ENCODE measurements at places on chromosomes 2 and 18.

GRCh38 chr2:173869244-173870229, 95.6 kb downstream of the SP3 start:
- DNase-seq: no peak

DNA sequence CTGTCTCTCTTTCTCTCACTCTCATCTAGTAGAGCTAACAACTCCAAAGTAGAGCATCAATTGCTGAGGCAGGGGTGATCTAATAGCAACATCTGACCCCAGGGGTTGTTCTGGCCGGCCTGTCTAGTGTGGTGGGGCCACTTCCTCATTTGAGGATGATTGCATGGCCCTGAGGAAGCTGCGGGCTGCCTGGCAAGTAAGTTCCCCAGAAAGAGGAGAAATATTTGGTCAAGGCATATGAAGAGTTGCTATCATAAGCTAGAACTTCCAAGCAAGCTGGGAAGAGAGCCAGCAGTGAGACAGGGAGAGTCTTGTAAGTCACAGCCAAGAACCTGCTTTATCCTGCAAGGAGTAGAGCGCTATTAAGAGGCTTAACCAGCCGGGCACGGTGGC, 50.8 kb upstream of the TMEM87B start:
- DNase-seq: no peak

DNA sequence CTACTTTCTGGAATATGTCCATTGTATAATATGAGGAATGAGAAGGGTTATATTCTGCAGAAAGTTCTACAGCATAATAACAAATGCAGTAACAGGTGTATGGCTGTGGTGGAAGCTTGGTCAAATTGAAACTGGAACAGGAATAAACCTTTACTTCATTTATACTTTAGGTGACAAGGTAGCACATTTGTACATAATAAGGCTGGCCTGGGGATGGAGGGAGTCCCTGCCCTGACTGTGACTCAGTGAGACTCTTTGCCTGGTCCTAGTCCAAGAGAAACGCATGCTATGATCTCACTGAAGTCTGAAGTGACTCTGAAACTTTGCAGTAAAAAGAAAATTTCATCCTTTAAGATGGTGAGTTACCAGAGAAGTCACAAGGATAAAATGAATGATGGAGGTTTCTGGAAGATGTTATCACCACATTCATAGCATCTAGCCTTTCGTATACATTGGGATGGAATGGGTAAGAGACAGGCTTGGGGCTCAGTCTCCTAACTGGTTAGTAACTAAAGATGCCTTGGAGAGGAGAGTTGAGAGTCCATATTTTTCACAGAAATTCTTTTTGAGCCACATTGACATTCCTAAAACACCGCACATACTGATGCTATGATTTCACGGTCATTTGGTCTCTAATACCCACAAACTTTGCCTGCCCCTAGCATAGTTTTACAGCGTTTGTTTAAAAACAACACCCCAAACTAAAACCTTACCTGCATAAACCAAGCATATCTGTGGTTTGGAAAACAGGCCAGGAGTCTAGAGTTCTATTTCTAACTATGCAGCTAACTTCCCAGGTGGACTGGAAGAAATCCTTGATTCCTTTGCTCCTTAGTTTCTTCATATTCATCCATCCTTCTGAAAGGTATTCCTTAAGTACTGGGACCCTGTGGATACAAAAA, 42.4 kb upstream of the NABP1 start:
- DNase-seq: peak; percentile 34

- DNase-seq: peak; percentile 11
Observed at GRCh38 chr2:128315829-128316776, 2.6 kb downstream of the HS6ST1 start.

DNA sequence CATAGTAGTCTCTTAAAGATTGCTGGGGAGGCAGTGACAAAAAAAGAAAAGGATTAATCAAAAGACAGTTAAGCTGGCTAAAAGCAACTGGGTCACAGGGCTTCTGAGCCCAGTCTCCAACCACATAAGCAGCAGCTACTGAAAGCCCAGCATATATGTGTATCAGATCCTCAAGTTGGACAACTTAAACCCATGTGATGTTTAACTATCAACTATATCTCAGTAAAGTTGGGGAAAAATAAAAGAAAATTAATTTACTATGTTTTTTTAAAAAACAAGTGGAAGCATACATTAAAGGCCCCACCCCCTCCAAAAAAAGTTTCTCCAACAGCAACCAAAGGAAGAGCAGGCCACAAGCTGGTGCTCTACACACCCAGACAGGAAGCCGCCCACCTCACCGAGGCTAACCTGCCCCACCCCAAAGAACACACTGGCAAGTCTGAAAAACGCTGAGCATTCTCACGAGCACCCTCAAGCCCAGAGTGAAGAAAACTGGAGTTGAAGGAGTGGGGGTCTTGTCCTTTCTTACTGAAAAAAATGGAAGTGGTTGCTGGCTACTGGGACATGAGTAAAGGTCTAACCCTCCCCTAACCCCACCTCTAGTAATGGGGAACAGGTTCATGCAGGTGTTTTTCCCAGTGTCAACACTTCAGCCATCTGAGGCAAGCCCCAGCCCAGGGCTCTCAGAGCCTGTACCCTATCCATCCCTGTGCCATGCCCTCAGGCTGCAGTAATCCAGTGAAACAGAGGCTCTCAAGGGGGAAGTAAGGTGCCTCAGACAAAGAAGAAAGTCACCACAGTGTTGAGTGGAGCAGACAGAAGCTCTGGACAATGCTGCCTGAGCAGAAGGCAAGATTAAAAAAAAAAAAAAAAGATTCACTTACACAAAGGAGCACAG, 106.3 kb downstream of the GYPC start:
- peak; percentile 43 for DNase-seq

GRCh38 chr2:169509298-169509885, at the start of gene KLHL41:
Gene KLHL41 (plus strand): TSS chr2:169509702. CDS start chr2:169509779, 77 bp downstream.
- DNase-seq: no peak

GRCh38 chr2:27545348-27546141, 37.3 kb upstream of the ZNF512 start:
- no peak for DNase-seq

GRCh38 chr2:196247114-196247975, 76.0 kb upstream of the STK17B start:
- DNase-seq: no peak

GRCh38 chr2:182763311-182763912, 47.4 kb downstream of the DNAJC10 start:
- DNase-seq: no peak

DNA sequence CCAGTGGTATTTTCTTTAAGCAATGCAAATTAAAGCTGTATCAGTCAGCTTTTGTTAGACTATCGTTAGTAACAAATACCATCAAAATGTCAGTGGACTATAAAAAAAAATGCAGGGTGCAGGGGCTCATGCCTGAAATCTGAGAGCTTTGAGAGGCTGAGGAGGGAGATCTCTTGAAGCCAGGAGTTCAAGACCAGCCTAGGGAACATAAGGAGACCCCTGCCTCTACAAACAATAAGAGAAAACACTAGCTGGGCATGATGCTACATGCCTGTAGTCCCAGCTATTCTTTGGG, 253.7 kb downstream of the MYCN start:
- DNase-seq: no peak

- DNase-seq: no peak
Observed at GRCh38 chr2:20562540-20563225, 88.2 kb downstream of the HS1BP3 start.

- peak; percentile 90 for DNase-seq
Observed at GRCh38 chr18:9017167-9017904, 85.2 kb upstream of the NDUFV2 start.

GRCh38 chr2:213066443-213066743, 85.0 kb downstream of the IKZF2 start:
- DNase-seq: no peak

- DNase-seq: no peak
Observed at GRCh38 chr2:95166065-95166763, 605 bp downstream of the ZNF2 start.

DNA sequence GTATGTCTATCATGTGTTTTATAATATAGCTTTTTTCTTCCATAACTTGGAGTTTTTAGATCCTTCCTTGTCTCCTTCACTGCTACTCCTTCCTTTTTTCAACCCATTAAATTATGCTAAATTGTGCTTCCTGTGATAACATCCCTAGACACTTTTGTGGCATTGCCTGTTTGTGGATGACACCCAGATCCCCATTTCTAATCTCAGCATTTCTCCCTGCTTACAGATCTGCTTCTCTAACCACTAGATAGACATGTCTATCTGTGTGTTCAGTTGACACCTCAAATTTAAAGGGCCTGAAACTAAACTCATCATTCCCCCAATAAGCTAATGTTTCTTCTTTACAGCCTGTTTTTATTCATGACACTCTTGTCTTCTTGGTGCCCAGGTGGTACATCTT, 244.8 kb downstream of the BABAM2 start:
- no peak for DNase-seq

DNA sequence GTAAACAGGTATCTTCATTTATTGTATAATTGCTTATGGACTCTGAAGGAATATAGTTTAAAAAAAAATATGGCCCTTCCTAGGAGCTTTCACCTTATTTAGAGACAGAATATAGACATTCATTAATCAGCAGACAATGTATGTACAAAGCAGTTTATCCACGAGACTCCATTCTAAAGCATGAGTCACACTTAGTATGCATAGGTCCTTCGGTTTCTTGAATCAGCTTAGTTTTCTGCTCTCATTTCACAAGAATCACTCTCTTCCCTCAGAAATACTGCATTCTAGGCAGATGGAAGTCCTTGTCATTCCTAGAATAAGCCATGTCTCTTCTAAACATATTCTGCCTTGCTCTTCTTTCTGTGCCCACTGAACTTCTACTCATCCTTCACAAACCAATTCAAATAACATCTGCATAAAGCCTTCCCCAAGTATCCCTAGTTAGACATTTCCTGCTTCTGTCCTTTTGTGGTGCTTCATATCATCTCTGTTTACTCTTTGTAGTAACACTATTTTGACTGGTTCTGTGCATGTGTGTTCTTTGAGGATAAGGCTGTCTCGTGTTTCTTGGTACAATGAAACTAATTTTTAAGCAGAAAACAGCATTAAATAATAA, 84.5 kb downstream of the PTRHD1 start:
- DNase-seq: no peak

- no peak for DNase-seq
Observed at GRCh38 chr18:57188851-57189557, 42.1 kb downstream of the BOD1L2 start.

DNA sequence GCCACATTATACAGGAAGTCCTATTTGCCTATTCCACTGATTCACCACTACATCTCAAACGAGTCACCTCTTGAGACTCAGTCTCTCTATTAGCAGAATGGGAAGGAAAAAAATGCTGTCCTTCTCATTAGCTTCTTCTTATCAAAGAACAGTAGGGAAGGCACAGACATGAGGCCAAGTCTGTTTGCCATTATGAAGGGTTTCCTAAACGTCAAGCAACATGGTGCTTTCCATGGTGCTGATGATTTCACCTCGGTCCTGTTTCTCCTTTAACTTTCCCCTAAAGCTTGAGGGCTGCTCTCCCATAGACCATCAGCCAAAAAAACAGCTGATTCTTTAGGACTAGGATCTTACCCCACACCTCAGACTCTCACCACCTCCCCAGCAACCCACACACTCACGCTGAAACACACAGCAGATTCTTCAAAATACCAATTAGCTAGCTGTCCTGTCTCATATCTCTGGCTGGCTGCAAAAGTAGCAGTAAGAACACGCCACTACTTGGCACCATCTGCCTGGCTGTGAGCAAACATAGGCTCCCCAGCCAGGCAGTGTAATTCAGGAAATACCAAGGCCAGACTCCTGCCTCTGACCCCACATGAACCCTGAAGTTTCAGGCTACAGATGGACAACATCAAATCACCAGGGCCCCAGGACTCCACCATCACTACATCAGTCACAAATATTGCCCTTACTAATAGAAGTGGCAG, 30.5 kb downstream of the GALNT14 start:
- DNase-seq: no peak

DNA sequence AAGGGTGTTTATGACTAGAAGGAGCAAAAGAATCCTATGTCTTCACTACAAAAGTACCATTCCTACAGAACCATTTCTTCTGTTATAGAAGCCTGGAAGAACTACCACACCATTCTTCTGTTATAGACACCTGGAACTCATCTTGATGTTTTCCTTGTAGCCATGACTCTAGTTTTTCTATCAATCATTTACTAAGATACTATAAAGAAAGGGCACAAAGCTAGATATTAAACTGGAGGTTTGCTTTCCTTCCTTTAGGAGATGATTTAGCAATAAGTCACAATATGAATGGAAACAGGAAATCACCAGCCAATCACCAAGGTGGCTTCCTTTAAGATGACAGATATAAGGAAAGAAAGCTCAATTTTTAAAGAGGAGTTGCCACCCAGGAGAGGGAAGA, 100.3 kb upstream of the NEUROD1 start:
- DNase-seq: no peak

GRCh38 chr2:113233593-113234550, 44.8 kb downstream of the PAX8 start:
- peak; percentile 34 for DNase-seq

DNA sequence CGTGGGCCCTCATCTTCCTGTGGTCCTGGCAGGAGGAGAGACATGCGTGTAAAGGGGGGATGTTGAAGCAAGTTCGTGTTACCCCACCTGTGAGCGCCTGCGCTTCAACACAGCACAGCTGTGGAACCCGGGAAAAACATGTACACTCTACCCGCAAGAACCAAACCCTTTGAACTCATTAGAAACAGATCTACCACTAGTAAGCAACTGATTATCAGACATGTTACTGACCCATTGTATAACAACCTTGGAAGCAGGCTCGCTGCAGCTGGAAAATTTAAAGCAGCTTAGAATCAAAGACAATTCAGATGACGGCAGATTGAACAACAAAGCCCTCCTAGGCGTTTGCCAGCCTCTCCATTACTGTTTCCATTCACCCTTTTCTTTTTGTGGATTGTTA, 771.7 kb upstream of the SALL3 start:
- no peak for DNase-seq

DNA sequence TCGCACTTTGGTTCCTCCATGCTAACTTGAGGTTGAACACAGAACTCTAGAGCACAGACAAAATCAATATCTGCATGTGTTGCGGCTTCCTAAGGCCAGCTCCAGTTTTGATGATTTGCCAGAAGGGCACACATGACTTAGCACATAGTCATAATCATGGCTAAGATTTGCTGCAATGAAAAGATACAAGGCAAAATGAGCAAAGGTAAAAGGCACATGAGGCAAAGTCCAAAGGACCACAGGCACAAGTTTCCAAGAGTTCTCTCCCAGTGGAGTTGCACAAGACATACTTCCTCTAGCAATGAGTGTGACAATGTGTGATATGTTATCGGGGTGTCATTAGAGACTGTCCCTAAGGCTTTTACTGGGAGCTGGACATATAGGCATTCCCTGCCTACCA, 24.2 kb upstream of the CXXC1 start:
- no peak for DNase-seq

DNA sequence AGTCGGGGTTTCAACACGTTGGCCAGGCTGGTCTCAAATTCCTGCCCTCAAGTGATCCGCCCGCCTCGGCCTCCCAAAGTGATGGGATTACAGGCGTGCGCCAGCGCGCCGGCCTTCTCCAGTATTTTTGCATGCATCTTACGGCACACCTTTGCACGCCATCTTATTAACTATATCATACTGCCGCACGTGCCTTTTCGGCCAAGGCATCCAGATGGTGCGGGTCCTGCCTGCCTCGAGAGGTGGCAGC, 765 bp upstream of the ING5 start:
- DNase-seq: no peak

- DNase-seq: peak; percentile 6
Observed at GRCh38 chr2:149313512-149313972, 16.8 kb upstream of the LYPD6 start.

All from activated CD4-positive, alpha-beta T cell treated with anti-CD3 and anti-CD28 coated beads for 48 hours (primary cell).